ENCODE measurements at places on chromosomes 16 and 17.

DNA sequence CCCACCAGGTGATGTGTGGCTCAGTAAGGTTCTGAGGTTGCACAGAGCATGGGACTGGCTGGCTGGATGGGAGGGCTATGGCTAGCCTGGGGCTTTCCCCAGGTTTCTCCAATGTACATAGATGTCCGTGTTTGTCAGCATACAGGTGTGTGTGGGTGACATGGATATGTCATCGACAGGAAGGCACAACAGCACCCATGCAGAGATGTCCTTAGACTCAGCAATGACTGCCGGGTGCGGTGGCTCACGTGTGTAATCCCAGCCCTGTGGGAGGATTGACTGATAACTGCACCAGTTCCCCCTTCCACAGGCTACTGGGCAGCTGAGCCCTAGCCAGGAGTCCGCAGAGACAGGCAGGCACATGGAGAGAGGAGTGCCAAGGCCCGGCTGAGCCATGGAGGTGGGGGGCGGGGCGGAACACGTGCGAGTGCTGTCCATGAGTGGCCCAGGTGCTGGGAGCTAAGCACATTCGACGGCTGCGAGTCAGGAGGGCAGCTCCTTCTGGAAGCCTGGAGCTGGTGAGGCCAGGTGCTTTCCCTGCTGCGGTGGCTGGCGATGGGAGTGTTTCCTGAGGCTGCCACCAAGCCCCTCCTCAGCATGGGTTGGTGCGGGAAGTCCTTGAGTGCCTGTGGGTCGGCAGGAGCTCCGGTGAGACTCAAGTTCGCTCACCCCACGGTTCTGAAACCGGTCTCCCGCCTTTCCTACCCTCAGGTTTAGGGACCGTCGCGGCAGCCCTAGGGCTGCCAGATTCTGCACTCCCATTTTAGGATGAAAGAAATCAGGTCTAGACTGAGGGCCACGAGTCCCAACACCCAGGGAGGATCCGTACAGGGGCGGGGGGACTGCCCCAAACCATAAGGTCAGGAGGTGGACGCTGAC, 858 bp upstream of the ASPSCR1 start:
- no peak for DNase-seq

DNA sequence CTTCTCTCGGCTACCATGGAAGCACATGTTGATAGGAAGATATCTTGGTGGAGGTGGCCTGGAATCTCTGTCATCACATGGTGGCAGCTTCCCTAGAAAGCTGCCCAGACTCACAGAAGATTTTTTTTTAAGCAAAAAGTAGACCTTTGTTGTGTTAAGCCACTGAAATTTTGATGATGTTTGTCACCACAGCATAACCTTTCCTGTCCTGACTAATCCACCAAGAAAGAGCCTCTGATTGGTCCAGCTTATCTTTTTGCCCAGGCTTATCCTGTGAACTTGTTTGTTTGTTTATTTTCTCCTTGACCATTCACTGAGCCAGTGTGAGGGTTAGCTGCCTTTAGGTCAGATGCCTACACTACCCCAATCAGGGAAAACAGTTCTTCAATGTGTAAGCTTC, 96.5 kb upstream of the LHX1 start:
- no peak for DNase-seq

DNA sequence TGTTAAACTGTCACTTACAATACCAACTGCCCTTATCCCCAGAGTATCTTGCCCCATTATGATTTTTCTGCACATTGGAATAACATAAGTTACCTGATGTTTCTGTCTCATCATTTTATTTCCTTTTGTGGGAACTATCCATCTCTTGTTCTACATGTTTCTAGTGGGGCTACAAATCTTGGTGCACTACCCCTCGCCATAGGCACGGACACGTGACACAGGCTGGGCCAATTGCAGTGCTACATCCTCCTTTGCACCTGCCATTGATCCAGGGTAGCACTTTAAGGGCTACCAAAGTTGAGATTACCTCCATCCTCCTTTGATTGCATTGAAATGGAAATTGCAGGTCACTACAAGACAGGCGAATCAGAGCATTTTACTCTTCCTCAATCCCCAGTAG, 14.2 kb upstream of the SYT17 start:
- no peak for DNase-seq

GRCh38 chr17:79203016-79203415, 128.4 kb downstream of the ENGASE start:
- no peak for DNase-seq

DNA sequence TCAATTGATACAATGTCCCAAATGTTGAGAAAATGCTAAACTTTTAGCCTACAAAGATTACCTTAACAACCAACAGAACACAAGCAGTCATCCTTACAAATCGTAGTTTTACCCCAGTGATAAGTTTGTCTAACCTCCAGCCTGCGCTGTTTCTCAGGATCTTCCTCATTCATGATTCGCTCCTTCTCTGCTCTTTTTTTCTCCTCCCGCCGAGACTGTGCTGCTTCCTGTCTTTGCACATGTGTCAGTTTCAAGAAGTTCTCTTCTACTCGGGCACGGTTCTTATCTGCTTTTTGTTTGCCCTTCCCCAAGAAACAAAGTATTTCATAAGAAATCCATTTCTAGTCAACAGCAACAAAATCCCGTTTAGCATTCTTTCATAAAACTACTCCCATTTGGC, 10.2 kb upstream of the STRADA start:
- DNase-seq: no peak

GRCh38 chr17:48506246-48506645, 24.6 kb downstream of the HOXB1 start:
- no peak for DNase-seq

DNA sequence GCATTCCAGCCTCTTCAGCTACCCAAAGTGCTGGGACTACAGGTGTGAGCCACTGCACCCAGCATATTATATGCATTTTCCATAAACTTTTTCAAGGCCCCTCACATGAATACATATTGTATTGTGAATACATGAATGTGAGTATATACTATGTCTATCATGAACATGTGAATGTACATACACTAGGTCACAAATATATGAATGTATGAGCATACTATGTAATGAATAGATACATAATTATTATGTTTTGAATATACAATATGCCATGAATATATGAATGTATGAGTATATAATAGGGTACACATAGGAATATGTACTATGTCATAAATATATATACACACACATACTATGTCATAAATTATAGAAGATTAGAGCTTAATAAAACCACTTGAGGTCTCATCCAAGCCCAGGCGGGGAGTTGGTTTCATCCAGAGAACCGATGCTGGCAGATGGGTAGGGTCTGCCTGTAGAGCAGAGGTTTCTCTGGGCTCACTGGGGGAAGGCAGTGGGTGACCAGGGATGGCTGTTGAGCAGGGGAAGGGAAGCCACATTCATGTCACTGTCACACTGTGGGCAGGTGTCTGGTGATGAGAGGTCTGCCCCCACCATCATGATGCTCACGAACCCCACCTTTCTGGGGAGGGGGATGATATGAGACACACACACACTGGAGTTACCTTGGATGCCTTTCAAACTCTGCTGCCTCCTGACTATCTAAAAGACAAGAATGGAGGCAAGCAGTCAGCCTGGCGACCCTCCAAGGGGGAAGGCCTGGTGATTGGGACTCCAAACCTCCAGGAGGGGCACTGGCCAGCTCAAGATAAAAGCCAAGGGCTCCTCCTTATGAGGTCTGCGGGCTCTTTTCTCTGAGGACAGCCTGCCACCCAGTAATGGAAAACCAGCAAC, 7.3 kb downstream of the C16orf95 start:
- DNase-seq: no peak

- DNase-seq: no peak
Measured at GRCh38 chr17:39001703-39002637, 34.8 kb upstream of the FBXO47 start.

DNA sequence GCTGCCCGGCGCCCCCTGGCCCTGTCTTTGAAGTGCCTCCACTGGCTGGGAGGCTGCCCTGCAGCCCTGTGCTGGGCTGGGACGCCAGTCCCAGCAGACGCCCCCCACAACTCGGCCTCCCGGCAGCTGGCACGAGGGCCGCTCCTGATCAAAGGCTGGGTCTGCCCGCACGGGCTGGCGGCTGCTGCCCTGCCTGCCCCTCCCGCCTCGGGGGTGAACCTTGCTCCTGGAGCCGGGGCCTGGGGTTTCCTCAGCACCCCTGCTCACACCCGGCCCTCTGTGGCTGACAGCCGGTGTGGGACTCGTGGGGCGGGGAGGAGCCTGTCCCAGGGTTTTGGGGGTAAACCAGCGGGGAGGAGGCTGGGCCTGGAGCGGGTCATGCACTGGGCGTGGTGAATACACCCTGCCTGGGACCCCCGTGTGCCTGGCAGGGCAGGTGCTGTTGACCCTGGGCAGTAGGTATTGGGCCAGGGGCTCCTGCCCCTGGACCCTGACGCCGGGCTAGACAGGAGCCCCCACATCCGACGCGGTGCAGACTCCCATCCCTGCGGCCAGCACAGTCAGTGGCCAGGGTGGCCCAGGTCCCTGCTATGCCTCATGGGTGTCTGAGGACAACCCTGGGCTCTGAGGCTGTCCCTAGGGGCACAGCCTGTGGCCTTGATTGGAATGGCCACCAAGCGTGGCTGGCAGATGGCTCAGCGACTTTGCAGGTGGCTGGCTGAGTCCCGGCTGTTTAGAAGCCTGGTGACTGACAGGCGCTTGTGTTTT, 21.7 kb downstream of the CENPX start:
- no peak for DNase-seq

GRCh38 chr16:20822521-20823325, 16.4 kb downstream of the REXO5 start:
- DNase-seq: no peak

DNA sequence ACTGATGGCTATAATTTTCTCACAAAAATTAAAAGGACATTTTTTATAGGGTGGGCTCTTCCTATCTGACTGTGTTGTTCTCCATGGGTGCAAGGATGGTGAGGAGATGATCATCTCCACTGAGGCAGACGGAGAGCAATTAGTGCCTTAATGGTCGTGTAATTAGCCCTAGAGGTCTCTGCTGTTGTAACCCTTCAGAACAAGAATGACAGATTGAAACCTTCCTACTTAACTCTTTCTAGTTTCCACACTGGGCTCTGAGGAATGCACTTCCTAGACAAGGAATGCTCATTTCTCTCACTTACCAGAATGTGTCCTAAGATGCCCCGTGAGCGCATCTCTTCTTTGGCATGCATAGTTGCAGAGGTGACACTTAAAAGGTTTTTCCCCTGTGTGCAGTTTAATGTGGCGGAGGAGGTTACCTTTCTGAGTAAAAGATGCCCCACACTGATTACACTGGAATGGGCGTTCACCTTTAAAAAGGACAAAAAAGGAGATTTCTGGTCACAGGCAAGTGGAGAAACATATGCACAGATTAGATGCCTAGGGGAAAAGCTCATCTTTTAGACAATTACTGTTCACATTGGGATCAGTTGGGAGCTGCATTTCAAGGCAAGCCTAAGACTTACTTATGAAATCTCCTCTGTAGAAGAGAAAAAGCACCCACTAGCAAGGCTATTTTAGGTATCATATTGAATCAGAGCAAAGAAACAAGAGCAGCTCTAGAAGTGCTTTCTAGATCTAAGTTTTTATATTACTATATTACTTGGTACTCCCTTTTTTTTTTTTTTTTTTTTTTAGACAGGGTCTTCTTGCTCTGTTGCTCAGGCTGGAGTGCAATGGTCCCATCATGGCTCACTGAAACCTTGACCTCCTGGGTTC, 53.6 kb downstream of the GRB7 start:
- no peak for DNase-seq

- DNase-seq: no peak
Measured at GRCh38 chr17:41498276-41498675, 7.1 kb downstream of the KRT13 start.

DNA sequence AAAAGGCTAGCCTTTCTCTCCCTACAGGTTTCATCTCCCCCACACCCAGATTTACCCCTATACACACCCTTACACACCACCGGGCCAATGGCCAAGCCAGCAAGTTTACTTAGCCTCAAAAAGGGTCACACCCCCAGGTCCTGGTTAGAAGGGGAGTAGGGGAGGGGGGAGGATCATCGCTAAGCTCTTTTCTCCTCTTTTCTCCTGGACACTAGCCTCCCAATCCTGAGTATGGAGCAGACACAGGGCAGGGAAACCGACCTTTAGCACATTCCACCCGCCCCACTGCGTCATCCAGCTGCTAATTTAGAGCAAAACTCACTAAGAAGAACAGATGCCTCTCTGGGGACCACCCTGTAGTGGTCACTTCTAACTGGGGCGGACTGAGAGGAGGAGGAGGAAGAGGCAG, 4.4 kb downstream of the ACLY start:
- DNase-seq: no peak

DNA sequence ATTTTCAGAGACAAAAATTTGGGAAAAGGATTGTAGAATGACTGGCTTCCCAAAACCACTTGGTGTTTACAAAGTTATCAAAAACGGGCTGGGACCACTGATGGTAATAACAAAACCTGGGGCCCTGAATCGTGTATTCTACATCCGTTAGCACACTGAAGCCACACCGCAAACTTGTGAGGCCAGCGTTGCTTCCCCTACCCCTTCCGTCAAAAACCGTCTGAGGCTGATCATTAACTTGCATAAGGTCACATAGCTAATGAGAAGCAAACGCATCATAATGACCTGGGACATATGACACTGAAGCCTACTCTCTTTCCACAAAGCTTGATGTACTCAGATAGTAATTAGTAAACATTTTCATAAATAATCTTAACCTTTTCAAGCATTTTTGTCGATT, 704.3 kb downstream of the MAF start:
- no peak for DNase-seq

DNA sequence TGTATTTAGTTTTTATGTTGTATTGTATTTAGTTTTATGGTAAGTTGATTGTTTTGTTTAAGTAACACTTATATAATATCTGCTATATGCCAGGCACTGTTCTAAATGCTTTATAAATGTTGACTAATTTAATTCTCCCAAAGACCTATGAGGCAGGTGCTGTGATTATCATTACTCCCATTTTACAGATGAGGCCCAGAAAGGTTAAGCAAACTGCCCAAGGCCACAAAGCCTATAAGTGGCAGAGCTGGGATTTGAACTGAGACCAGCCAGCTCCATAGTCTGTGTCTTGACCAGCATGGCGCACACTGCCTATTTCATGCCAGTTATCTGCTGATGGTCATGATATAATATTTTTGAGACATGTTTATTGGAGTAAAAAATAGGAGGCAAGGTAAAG, 24.0 kb downstream of the IL21R start:
- DNase-seq: no peak

DNA sequence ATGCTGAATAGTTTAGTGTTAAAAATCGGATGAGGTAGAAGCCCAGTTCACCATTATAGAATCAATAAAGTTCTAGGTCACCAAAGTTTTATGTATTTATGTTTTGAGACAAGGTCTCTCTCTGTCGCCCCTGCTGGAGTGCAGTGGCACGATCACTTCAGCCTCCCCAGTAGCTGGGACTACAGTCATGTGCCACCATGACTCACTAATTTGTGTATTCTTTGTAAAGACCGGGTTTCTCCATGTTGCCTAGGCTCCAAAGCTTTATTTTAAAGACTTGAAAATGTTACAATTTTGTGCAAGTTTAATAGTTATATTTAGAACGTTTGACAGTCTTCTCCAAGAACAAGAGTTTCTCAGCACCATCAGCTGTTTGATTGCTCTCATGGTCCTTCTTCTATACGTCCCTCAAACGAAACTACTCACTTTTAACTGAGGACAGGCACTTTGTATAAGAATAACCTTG, 32.1 kb downstream of the NDE1 start:
- peak; percentile 40 for DNase-seq

GRCh38 chr16:50050802-50051201, 15.0 kb upstream of the HEATR3 start:
- DNase-seq: no peak

- DNase-seq: no peak
Measured at GRCh38 chr16:27515874-27516353, 33.8 kb downstream of the GTF3C1 start.

Measured in HS-5 (cell line).